Dorsolateral prefrontal cortex (tissue), 122 donors: ENCODE measurements at places on chromosomes 1 and 21. TPM values are rescaled to one million over a fixed set of nuclear protein-coding genes. Genes with fewer than 3 reads are reported as not detected.
A peak's percentile ranks its signal among the peaks of the same experiment; 100 is the strongest.

- peak; percentile 49 for DNase-seq
These were observed 67.6 kb downstream of the MAP3K21 start for GRCh38 chr1:233394860-233395717.

- DNase-seq = no peak
These were observed 45.3 kb downstream of the SLC66A1 start for GRCh38 chr1:19357299-19357986.

SLC45A3 gene
- total RNA-seq = 6.5 TPM

ST6GALNAC3 gene
- total RNA-seq = 14.7 TPM

DNA sequence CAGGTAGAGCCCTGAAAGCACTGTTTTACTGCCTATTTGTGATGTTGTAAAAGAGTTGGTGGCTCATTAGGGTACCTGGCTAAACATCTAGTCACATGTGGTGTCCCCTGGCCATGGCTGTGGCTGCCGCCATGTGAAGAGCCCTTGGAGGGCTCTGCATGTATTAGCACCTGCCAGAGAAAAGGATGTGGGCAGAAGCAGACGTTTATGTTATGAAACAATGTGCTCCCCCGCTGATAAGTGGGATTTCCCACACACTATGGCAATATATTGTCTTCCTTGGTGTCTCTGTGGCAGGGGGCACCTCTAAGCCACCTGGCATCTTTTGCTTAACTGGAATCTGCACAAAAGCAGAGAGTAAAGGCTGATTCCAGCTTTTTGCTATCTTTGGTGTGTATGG lies 9.6 kb downstream of the TENT5C start:
- DNase-seq = no peak

INSRR gene
- 0.22 TPM for total RNA-seq

SKI gene
- 73.5 TPM for total RNA-seq

ZNF436 gene
- total RNA-seq = 18.8 TPM

DNA sequence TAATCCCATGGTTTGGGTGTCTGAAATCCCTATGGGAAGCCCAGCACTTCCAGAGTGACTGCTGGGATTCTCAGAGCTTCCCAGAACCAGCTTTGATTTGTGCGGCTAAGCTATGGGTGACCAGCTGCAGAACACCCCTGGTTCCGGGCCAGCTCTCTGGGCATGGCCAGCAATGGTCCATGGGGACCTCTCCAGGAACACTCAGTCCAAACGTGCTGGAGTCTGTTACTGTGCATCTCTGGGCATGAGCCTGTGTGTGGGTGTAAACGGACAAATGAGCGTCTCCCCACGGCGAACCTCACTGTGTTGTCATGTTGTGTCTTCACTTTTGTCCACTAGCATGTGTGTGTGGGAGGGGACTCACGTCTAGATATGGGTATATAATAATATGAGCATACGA lies 54.4 kb downstream of the MAB21L3 start:
- no peak for DNase-seq

DNAH14 gene
- total RNA-seq = 10.6 TPM

KIF14 gene
- total RNA-seq = 0.11 TPM
